ENCODE measurements at places on chromosomes 3 and 15.

DNA sequence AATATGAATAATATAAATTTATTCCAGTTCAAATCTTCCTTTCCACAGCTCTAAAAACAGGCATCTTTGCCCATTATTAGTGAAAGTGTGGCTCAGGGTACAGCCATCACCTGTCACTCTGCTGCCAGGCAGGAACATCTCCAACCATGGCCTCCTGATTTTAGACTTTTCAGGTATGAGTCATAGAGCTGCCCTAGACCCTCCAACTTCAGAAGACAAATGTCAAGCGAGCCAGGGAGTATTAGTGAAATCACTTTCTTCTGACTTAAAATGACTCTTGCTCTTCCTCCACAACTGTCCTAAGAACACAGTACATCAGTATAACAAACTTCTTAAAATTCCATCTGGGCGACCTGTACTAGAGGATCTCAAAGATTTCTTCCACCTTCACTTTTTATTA is 78.1 kb upstream of the AKAP13 start:
- DNase-seq = no peak

DNA sequence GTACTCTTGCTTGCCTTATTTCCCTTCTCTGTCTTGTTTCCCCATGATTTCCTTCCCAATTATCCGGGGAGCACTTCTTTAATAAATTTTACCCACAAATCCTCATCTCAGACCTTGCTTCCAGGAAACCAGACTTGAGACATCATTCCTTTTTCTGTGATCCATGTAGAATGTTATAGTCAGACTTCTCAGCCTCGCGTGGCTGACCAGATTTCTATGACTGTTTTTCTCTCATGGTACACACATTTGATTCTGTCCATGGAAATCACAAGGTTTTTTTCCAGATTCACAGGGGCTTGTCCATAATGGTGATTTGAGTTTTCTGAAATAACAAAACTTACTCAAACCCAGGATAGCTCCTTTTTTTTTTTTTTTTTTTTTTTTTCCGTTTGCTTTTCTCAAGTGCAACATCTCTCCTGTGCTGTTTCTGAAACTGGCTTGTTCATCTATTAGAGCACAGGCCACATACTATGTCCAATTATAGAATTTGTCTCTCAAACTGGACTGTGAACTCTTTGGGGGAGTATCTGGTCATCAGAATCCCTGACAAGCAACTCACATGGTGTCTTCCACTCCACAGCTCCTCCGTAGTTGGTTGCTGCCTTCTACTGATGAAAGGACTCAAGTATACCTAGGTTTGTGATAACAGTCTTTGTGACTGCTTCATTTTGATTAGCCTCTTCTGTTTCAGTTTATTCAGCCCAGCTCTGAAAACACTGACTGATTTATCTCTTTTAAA is 50.8 kb downstream of the RBMS3 start:
- DNase-seq = no peak

GRCh38 chr3:55698831-55699230 is 211.7 kb upstream of the WNT5A start:
- no peak for DNase-seq

DNA sequence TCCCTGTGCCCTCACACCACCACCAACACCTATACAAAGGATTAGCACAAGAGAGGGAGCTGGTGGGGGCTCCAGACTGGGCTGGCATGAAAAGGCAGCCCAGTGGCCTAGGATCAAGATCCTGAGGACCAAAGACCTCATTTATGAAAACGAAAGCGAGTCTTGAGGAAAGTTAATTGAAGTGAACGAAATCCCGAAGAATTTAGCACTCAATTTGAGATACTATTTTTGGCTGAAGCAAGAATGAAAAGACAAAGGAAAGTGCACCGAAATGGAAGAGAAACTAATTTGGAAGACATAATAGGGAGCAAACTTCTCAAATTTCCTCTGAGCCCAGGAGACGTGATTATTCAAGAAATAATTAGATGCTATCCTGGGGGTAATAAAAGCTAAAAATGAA is 68.7 kb upstream of the SLC6A11 start:
- no peak for DNase-seq

- no peak for DNase-seq
Measured at GRCh38 chr3:189334064-189334920, 162.5 kb downstream of the TPRG1 start.

DNA sequence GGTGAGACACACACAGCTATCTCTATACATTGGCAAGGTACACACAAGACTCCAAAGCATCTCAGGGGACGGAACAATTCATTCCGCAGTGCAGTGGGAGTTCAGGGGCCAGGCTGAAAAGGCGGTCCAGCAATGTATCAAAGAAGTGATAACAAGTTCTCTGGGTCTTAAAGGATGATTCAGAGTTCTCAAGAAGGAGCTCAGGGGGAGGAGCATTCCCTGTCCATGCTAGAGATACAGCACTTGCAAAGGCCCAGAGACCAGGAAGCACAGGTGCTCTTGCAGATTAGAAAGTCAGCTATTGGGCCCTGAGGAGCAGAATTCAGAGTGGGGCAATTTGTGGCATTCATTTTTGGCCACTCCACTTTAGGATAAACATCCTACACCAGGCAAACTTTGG is 34.9 kb downstream of the MECOM start:
- no peak for DNase-seq

Data from activated CD8-positive, alpha-beta memory T cell treated with anti-CD3 and anti-CD28 coated beads for 4 hours (primary cell).